ENCODE measurements at places on chromosomes 1 and 21.

- DNase-seq, result no peak
These were observed 22.3 kb upstream of the SDE2 start for GRCh38 chr1:226021401-226021800.

DNA sequence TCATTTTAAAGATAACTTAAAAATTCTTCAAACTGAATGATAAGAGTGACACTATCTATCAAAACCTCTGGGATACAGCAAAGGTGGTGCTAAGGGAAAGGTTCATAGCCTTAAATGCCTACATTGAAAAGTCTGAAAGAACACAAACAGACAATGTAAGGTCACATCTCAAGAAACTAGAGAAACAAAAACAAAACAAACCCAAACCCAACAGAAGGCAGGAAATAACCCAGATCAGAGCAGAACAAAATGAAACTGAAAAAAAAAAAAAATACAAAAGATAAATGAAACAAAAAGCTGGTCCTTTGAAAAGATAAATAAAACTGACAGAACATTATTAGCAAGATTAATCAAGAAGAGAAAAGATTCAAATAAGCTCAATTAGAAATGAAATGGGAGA lies 6.8 kb downstream of the ODF2L start:
- DNase-seq, result no peak

DNA sequence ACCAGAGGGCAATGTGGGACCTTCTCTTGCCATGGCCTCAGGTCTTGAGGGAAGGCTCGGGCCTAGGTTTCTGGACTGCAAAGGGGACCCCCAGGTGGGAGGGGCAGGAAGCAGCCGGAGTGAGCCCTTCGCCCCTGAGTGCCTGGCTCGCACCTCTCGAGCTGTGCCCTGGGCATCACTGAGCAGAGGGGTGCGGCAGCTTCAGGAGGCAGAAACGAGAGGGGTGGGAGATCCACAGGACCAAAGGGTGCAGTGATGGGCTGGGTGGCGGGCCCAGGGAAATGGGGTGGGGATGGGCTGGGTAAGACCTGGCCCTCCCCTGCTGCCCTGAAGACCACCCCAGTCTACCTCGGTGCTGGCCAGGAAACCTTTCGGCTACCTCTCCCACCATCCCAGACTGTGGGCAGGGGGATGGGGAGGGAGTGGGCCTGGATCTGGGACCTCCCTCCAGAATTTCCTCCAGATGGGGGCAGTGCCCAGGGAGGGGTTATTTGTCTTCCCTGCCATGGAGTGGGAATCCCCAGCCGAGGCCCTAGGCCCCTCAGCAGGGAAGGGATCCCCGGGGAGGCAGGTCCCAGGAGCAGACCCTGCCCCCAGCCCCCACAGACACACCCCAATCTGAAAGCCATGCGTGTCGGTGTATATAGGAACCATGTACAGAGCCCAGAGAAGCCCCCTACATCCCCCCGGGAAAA lies 21.3 kb downstream of the A3GALT2 start:
- no peak for DNase-seq

GRCh38 chr1:36411674-36412648 lies 14.3 kb upstream of the LSM10 start:
- peak; percentile 27 for DNase-seq

- DNase-seq, result no peak
These were observed 1.5 kb downstream of the CEPT1 start for GRCh38 chr1:111141245-111142220.

- DNase-seq, result no peak
These were observed 26.0 kb upstream of the RSPO1 start for GRCh38 chr1:37660664-37661063.

GRCh38 chr1:205042911-205043806 lies at the start of gene CNTN2:
Gene CNTN2, plus strand, starts transcription at chr1:205043212. Its CDS starts 9,974 bp downstream, at chr1:205053186.
- DNase-seq, result peak; percentile 11
